ENCODE measurements at places on chromosomes 7 and 10.

- no peak for DNase-seq
Observed at GRCh38 chr10:35696392-35697287, 54.5 kb upstream of the FZD8 start.

GRCh38 chr7:4030346-4030950, 651.6 kb upstream of the FOXK1 start:
- DNase-seq: no peak

DNA sequence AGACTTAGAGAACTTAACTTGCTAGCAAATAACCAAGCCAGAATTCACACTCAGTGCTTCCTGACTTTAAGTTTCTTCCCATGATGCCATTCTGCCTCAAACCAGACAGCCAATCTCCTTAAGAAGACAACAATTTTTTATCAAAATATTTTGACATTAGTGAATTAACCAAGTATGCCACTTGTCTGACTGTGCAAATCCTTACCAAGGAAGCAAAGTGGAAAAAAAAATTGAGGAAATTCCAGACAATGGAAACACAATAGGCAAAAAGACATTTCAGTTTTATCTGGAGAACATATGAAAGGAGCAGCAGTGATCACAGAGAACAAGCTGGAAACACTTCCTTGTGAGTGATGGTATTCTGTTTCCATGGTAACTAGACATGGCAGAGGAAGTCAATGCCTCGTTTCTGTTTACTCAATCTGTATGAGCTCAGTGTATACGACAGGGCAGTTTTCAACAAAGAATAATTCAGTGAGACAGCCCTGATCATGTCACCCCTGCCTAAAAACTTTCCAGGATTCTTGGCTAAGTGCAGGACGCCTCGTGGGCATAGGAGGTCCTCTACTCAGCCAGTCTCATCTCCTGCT, 114.2 kb downstream of the DYNC1I1 start:
- no peak for DNase-seq

GRCh38 chr7:138869353-138869752, 71.4 kb upstream of the ATP6V0A4 start:
- no peak for DNase-seq

- no peak for DNase-seq
Observed at GRCh38 chr7:17242504-17242903, 55.9 kb upstream of the AHR start.

- no peak for DNase-seq
Observed at GRCh38 chr10:16559236-16559773, 37.6 kb upstream of the C1QL3 start.

GRCh38 chr10:110601581-110601980, 34.1 kb downstream of the SMC3 start:
- DNase-seq: no peak

DNA sequence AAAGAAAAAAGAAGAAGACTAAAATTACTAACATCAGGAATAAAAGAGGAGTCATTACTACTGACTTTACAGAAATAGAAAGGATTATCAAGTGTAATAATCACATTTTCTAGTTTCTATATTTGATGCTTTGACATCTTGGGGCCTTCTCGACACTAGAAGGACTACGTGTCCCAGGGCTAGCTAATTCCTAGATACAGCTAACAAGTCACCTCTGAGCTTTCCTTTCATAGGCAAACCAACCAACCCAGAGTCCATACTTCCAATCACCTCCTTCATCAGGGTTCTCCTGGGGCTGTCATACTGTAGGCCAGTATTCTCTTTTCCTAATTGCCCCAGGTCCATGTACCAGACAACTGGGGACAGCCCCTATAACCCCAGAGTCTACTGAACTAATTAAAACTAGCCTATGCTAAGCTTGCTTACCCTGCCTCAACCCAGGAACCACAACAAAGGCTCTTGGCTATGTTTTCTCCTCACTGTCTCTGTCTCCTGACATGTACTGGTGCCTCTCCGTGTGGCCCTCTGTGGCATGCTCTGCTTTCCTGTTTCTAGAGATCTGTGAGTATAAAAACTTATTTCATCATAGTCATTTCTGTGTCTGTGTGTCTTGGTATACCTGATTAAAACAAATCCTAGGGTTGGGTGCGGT, 6.7 kb upstream of the PARP12 start:
- DNase-seq: no peak

DNA sequence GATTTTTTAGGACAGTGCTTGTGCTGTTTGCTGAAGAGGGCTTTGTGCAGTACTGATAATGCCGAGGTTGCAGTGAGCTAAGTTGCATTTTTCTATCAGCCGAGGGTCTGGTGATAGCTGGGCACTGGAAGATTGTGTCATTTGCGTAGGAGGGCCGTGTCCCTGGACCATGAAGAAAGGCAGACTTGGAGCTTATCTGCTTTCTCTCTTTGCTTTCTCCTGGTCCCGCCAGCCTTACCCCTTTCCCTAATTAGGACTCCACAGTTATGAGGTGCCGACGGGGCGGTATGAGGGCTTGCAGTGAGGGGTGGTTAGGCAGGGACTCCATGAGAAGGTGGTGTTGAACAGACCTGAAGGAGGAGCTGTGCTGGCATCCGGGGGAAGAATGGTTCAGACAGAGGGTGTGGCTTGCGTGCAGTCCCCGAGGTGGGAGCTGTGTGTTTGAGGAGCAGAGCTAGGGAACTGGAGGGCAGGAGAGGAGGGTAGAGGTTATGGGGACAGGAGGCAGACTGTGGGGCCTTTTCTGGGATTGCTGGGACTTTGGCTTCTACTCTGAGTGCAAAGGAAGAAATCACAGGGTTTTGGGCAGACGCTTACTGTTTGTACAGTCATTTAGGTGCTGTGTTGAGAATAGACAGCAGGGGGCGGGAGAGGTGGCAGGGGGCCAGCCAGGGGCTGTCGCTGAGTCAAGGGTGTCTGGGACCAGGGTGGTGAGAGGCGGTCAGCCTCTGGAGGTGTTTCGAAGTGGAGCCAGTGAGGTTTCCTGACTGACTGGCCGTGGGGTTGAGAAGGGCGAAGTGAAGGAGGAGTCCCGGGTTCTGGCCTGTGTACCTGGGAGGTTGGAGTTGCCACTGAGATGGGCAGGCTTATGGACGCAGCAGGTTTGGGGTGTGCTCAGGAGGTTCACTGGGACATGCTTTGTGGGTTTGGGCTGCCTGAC, 43.4 kb downstream of the PRF1 start:
- DNase-seq: no peak

GRCh38 chr10:114350751-114351150, 53.6 kb downstream of the AFAP1L2 start:
- DNase-seq: no peak

GRCh38 chr7:15085366-15085765, 182.8 kb upstream of the DGKB start:
- DNase-seq: no peak

- DNase-seq: no peak
Observed at GRCh38 chr7:134470864-134471263, 12.0 kb upstream of the AKR1B1 start.

- no peak for DNase-seq
Observed at GRCh38 chr7:135716677-135717238, 11.2 kb downstream of the SLC13A4 start.

GRCh38 chr7:85833066-85833465, 646.2 kb upstream of the SEMA3D start:
- DNase-seq: no peak

DNA sequence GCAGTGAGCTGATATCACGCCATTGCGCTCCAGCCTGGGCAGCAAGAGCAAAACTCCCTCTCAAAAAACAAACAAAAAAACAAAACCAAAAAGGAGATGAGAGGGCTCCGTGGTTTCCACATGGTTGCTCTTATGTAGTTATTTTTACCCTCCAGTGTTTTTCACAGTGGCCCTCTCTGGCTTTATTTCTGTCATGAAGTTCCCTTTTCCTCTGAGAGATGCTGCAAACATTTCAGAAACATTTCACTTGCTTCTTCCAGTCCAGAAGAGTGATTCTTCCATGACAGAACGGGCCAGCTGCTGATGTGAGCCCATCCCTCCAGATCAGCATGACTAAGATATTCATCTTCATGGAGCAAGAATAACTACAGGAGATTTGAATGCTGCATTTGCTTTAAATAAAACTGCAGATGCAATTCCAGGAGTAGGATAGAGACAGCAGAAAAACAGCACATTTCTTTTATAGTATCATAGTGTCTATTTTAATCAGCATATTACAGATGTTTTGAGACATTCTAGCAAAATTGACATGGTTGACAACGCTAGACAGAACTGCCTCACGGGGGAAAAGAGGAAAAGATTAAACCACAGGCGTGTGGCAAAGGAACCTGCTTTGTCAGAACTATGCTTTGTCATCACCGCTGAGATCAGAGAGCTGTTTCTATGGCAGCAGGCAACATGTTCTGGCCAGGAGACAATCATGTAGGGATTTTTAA, 40.3 kb downstream of the NRCAM start:
- DNase-seq: no peak

DNA sequence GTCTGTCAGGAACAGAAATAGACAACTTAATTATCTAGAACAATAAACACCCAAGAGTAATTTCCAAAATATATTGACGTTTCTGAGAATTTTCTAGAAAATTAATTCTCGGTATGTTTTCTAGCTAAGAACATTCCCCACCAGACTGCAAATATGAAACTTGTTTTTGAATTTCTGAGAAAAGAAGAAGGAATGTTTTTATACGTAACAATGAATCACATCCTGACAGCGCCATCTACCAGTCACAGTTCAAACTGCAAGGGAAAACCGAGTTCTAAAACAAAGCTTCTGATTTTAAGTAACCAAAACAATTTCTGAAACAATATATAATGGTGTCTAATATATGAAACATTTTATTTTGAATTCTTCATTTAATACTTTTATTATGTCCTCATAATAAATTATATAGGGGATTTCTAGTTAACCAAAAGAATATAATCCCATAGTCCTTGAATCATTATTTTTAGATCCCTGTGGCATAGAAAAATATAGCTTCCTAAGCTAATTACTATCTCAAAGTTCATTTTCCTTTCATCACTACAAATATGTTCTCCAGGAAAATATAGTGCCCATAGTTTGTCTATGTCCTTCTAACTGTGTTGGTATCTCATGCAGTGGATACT, 34.5 kb upstream of the MEOX2 start:
- no peak for DNase-seq

DNA sequence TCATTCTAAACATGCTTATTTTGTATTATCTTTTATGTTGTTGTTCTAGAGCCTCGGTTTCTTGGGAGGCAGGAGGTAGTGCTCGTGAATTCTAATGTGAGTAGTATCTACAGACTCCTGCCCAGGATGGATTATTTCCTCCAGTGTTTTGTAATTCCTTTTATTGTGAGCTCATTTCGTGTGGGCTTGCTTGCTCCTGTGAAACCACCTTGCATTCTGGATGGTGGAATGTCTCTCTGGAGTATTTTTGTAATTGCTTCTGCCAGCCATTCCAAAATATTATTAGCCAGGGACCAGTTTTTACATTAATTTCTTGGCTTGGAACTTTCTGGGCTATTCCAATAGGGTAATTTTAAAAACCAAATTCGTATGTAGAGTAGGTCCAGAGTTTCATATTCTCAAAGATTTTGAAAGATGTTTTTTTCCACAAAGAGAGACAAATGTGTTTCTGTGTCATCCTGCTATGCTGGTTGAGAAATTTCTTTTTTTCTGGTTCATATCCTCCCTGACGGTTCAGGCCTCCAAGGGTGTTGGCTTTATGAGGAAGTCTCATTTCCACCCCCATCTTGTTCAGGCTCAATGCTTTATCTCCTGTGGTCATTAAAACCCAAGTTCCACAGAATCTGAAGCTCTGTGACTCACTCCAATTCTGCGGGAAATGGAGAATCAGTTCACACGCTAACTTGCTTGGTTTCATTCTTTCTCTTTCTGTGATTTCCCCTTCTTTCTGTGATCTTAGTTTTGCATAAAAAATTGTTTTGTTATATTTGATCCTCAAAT, 41.7 kb upstream of the CALD1 start:
- no peak for DNase-seq

- no peak for DNase-seq
Observed at GRCh38 chr7:47788083-47788482, 160.2 kb downstream of the PKD1L1 start.

GRCh38 chr7:888081-889024, 12.0 kb downstream of the GET4 start:
- DNase-seq: no peak

DNA sequence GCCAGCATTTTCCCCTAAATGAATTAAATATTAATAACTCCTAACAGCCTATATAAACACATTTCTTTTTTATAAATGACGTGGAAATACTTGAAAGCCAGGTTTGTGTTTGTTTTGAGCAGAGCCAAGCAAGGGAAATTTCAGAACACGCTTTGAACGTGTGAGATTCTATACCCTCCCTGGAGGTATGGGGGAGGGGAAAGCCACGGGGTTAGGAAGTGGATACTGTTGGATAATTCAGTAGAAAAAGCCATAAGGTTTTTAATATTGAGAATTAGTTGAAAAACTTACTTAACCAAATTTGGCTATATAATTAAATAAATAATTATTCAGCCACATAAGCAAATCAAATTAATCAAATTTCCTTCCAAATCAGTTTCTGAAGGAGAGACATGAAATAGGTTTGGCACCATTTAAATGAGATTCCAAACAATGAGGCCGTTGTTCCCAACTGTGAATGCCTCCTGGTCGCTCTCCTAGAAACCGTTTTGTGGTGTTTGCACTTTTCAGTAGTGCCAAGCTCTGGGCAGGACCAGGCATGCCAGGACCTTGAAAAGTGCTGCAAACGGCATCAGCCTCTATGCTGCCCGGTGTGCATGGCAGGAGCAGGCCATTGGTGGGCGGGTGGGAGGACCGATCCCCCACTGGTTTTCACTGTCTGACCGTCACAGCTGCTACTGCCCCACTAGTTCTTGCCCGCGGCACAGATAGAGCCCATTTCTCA, 88.1 kb downstream of the SEPTIN14 start:
- DNase-seq: no peak

GRCh38 chr7:137903382-137904169, 56.8 kb upstream of the DGKI start:
- no peak for DNase-seq

GRCh38 chr10:26485150-26485941, 47.2 kb downstream of the APBB1IP start:
- no peak for DNase-seq

GRCh38 chr7:137142376-137142775, 201.2 kb downstream of the PTN start:
- no peak for DNase-seq

DNA sequence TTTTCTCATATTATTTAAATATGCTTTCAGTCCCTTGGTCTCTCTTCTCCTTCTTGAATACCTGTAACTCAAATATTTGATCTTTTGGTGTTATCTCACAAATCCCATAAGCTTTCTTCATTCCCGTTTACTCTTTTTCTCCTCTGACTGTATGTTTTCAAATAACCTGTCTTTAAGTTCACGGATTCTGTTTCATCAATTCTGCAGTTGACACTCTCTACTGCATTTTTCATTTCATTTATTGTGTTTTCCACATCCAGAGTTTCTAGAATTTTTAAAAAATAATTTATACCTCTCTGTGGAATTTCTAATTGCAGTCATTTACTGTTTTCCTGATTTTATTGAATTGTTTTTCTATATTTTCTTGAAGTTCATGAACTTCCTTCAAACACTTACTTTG, 298.4 kb downstream of the PTPRN2 start:
- no peak for DNase-seq

- no peak for DNase-seq
Observed at GRCh38 chr10:78772986-78773530, 295.7 kb upstream of the ZMIZ1 start.

GRCh38 chr7:28430616-28431015, 18.3 kb downstream of the CREB5 start:
- no peak for DNase-seq

All from cortex of kidney (tissue), 1 donor.